NCI-H69 (cell line): ENCODE measurements at places on chromosomes 1 and 21.

DNA sequence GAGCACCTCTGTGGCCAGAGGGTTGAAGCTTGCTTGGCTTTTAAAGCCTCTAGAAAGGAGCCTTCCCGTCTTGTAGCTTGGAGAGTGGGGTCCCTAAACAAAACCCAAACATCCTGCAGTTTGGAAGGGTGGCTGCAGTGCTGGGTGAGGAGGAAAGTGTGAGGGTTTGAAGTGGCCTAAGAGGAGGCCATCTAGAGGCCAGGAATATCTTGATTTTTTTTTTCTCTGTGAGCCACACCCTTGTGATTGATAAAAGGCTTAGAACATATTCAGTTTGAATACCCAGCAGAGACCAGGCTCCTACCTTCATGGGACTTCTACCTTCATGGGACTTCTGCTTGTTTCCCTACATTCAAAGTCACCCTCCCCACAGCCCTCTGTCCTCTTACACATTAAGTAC is 37.3 kb upstream of the PIGV start:
- DNase-seq, result no peak

DNA sequence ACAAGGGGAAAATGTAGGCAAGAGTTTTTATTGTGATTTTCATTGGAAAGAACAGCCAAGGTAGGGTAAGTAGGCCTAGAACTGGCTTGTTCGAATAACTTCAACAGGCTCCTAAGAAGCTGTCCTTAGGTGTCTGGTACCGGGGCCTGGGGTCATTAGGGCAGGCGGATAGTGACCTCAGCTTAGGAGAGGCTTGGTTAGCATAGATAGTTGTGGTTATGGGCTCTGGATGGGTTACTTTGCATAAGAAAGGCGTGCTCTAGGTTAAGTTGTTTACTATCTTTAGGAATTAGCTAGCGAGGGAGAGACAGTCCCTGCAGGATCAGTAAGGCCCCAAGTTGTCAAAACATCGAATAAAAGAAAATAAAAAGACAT is 20.7 kb upstream of the HPCAL4 start:
- DNase-seq, result no peak

DNA sequence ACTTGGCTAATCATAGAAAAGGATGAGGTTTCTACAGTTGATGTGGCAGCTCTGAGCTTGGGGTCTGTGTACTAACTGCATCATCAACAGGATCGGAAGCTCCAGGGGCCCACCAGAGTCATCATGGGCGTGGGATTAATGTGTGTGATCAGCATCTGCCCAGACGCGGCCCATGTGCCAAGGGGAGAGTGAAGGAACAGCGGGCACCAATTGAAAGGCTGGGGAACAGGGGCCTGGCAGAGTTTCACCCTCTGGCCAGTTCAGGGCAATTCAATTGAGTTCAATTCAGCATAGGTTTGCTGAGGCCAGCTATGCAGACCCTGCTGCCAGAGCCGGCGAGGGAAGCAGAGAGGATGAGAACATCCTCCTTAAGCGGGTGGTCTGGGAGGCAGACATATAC is 260.0 kb upstream of the AJAP1 start:
- DNase-seq, result no peak

DNA sequence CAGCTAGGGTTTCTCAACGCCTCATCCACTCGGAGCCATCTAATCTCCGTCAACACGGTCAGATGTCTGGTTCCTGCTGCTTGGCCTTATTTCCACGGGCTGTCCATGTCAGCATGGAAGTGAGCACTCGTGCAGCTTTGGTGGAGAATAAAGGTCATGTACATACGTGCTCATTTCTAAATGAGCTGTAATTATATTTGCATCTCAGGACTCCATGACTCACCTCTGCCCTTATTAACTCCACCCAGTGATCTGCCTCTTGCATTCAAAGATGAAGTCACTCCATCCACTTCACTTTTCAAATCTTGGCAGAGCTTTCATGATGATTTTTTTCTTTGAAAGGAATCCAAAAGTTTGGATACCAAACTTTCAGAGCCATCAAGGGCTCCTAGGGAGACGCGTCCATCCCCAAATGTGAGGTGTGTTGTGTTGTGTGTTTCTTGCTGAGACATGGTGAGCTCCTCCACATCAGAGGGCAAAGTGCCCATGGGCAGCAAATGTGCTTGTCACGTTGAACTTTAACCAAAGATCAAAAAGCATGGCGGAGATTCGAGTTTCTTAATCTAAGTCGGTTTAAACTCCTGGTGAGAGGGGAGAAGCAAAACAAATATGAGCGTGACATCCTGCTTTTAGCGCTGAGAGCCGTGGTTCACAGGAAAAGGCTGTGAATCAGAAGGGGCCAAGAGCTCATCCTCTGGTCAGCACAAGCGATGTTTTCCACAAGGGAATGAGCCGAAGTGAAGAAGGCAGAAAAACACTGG is 68.6 kb upstream of the ERRFI1 start:
- peak; percentile 66 for DNase-seq

DNA sequence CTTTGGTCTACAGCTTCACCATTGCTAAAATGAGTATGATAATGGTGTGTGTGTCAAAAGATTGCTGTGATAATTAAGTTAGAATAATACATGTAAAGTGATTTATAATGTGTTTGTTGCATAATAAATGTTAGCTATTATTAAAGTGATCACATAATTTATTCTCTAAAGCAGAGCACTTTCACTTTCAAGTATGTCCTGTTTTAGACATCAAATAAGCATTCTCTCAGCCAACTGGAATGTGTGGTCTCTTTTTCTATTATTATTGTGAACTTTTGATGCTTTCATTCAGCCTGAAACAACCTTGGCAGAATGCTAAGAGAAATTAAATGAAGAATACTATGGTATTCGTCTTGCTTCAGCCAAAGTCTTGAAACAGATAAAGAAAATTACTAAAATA is 102.8 kb upstream of the COL11A1 start:
- DNase-seq, result no peak

GRCh38 chr1:112960384-112960783 is 4.4 kb upstream of the SLC16A1 start:
- DNase-seq, result no peak

GRCh38 chr1:184906761-184907160 is 67.5 kb downstream of the NIBAN1 start:
- DNase-seq, result no peak

DNA sequence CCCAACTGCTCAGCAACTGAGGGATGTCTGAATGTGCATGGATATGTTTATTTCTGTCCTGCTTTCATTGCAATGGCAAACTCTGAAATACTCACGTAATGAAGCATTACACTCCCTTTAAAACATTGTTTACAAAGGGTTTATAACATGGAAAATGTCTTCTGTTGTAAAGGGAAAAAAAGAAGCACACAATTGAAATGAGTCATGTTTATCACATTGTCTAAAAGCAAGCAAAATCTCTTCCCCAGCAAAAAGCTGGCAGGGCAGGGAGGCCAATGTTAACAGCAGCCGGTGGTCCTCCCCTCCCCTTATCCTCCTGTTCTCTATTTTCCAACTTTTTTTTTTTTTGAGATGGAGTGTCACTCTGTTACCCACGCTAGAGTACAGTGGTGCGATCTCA is 3.9 kb upstream of the EFNA1 start:
- DNase-seq, result no peak

- no peak for DNase-seq
Measured at GRCh38 chr1:204087893-204088528, 15.1 kb downstream of the SOX13 start.

- no peak for DNase-seq
Measured at GRCh38 chr1:77089756-77090155, 129.5 kb downstream of the PIGK start.

GRCh38 chr1:211713231-211713630 is 37.8 kb upstream of the NEK2 start:
- no peak for DNase-seq

- no peak for DNase-seq
Measured at GRCh38 chr21:45802956-45803617, 159.6 kb downstream of the PCBP3 start.

DNA sequence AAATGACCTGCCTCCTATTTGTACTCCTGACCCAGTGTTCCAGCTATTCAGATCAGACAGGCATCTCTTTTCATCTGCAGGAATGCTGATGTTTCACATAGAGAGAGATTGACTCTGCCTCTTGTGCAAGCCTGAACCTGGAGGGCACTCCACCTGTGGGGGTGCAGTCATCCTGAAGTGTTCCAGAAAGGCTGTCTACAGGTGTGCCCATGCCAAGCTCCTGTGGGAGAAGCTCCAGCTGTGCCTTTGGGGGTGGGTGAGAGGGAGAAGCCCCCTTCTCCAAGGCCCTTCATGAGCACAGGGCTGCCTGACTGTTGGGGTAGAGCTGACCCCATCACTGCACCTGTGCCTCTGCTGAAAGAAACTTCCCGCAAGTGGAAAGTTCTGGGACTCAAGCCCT is 22.8 kb downstream of the IFI44 start:
- no peak for DNase-seq

DNA sequence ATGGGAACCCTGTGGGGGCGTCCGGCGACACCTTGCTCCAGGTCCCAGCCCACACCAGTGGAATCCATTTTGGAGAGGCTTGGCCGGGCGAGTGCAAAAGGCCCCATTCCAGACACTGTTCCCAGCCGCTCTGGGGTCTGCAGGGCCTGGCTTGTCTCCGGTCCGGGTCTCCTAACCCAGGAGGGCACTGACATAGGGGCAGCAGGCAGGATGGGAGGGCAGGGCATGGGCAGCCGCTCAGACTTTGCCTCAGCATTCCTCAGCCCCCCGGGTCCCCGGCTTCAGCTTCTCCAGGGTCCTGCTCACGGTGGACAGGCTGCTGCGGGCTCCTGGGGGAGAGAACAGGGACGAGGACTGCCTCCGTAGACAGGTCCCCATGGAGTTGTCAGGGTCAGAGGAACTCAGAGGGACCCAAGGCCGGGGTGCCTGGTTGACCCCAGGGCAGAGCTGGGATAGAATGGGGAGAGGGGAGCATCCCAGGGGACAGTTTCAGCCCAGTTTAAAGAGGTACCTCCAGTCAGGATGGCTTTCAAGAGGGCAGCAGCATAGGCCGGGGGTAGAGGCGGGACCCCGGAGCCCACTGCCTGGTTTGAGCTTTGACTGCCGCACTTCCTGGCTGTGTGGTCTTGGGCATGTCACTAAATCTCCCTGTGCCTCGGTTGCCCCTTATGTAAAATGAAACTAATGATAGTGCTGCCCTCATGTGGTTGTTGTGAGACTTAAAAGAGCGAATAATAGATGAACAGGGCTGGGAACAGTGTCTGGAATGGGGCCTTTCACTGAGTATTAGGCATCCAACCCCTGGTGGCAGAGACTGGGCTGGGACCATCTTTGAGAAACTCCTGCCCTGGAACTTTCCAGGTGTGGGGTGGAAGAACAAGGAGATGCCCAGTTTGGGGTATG is 3.7 kb downstream of the KNCN start:
- DNase-seq, result peak; percentile 38

DNA sequence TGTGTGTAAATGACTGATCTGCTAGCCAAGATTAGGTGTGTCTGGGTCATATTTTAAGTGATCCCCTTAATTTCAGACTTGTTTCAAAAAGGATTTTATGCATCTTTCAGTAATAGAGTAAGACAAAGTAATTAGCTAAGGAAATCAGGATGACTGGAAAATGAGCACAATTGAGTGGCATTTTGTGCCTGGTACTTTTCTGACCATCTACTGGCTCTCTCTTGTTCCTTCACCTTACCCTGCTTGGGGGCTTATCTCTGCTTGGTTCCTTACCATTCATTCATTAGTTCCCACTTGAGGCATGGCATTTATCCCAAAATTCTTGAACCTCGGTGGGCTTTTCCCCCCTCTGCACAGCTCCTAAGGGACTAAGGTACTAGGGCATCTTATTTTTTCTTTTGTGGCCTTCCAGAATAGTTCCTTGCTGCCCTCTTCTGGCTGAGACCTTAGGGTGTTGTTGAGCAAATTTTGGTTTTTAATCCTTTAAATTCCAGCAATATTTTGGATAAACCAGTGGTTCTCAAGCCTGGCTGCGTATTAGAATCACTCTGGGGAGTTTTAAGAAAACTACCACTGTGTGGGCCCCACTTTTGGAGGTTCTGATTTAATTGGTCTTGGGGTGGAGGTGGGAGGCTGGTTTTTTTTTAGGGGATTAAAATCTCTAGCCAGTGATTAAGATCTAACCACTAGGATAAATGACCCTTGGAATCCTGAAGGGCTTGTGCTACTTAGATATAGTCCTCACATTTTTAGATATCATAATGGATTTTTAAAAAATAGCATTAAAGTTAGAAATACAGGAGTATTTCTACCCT is 50.8 kb downstream of the HS2ST1 start:
- peak; percentile 52 for DNase-seq

- no peak for DNase-seq
Measured at GRCh38 chr1:209609791-209610630, 26.5 kb downstream of the CAMK1G start.

GRCh38 chr1:202568826-202569225 is 141.4 kb downstream of the SYT2 start:
- no peak for DNase-seq

DNA sequence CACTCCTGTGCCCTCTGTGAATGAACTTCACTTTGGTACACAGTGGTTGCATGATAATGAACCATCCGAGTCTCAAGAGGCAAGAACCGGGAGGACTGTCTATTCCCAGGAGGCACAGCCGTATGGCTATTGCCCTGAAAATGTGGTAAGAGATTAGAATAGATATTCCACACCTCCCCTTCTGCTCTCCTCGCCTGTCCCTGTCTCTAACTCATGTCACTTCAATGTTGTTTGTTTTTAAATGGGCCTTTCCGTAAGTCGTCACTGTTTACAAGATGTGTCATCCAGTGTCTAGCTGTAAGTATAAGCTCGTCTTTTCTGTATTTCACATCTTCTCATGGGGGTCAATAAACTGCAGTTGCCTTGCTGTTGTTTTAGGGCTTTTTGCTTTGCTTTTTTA is 122.2 kb downstream of the PATJ start:
- no peak for DNase-seq

DNA sequence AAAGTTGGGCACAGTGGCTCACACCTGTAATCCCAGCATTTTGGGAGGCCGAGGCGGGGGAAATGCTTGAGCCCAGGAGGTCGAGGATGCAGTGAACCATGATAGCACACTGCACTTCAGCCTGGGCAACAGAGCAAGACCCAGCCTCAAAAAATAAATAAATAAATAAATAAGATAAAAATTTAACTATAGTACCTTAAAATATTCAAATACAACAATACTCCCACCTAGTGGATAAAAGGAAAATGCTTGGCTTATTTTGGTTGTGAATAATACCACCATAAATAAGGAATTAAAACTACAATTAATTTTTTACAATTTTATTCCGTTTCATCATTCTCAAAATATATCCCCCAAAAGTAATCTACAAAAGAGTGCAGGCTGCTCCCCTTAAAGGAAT is 8.1 kb downstream of the PSMG1 start:
- peak; percentile 11 for DNase-seq

GRCh38 chr1:46801323-46802055 is 2.6 kb downstream of the CYP4B1 start:
- DNase-seq, result no peak

DNA sequence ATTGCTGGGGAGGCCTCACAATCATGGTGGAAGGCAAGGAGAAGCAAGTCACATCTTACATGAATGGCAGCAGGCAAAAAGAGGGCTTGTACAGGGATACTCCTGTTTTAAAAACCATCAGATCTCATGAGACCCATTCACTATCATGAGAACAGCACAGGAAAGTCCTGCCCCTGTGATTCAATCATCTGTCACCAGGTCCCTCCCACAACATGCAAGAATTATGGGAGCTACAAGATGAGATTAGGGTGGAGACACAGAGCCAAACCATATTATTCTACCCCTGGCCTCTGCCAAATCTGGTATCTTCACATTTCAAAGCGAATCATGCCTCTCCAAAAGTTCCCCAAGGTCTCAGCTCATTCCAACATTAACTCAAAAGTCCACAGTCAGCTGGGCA is 11.1 kb upstream of the MIA3 start:
- DNase-seq, result no peak

GRCh38 chr21:16978309-16978895 is 534.4 kb upstream of the CXADR start:
- peak; percentile 9 for DNase-seq
